ENCODE measurements at places on chromosomes 13 and 19. TPM values are rescaled to one million over a fixed set of nuclear protein-coding genes. Genes with fewer than 3 reads are reported as not detected.
A peak's percentile ranks its signal among the peaks of the same experiment; 100 is the strongest.

The ZNF583 gene
- polyA plus RNA-seq: 3.3 TPM

The CLPTM1 gene
- polyA plus RNA-seq: 74.6 TPM

The CCDC8 gene
- 5.2 TPM for polyA plus RNA-seq

The ZNF441 gene
- 3.1 TPM for polyA plus RNA-seq

The TIMM50 gene
- polyA plus RNA-seq: 71.6 TPM

The CGB8 gene
- not detected for polyA plus RNA-seq

The SHISA2 gene
- polyA plus RNA-seq: 0.18 TPM

The PLPPR3 gene
- 0.08 TPM for polyA plus RNA-seq

The KIR2DL4 gene
- polyA plus RNA-seq: not detected

The FBXL12 gene
- 18.2 TPM for polyA plus RNA-seq

- no peak for DNase-seq
Measured at GRCh38 chr19:17327654-17328516, 6.8 kb downstream of the ANO8 start.

- DNase-seq: no peak
Measured at GRCh38 chr13:77494226-77494625, 41.3 kb upstream of the SCEL start.

- no peak for DNase-seq
Measured at GRCh38 chr19:40081411-40081810, 9.3 kb downstream of the ZNF780A start.

DNA sequence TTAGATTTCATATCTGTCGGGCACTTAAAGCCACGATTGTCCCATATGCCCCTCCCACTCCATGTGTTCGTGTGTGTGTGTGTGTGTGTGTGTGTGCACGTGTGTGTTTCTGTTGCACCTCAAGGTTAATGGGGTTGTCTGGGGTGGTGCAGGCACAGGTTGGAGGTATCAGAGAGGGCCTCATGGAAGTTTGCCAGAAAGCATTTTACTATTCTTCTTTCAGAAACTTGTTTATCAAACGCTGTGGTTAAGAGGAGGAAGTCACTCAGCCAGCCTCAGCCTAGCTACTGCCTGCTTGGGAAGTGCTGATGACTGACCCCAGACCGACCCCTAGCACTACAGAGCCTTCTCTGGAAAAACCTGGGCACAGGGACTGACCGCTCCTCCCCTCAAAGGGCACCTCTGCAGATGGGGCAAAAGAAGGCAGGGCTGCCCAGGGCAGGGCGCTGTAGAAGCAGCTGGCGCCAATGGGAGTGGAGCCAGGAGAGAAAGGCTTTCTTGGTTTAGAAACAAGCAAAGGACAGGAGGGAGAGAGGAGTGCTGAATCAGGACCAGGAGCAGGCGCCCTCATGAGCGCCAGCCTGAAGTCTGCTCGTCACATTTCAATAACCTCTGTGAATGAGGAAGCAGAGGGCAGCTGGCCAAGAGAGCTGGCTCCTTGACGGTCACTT lies 3.9 kb downstream of the SIAH3 start:
- DNase-seq: no peak

GRCh38 chr19:38412961-38413360 lies 10.1 kb downstream of the FAM98C start:
- no peak for DNase-seq

GRCh38 chr19:42038666-42039065 lies 31.3 kb downstream of the GRIK5 start:
- DNase-seq: no peak

GRCh38 chr13:31322026-31322425 lies 122.3 kb downstream of the B3GLCT start:
- no peak for DNase-seq

GRCh38 chr19:52224211-52224610 lies 34.4 kb downstream of the PPP2R1A start:
- DNase-seq: no peak

- DNase-seq: peak; percentile 80
Measured at GRCh38 chr19:3520166-3521103, 14.3 kb downstream of the FZR1 start.

- DNase-seq: no peak
Measured at GRCh38 chr13:76764916-76765315, 121.3 kb downstream of the KCTD12 start.

DNA sequence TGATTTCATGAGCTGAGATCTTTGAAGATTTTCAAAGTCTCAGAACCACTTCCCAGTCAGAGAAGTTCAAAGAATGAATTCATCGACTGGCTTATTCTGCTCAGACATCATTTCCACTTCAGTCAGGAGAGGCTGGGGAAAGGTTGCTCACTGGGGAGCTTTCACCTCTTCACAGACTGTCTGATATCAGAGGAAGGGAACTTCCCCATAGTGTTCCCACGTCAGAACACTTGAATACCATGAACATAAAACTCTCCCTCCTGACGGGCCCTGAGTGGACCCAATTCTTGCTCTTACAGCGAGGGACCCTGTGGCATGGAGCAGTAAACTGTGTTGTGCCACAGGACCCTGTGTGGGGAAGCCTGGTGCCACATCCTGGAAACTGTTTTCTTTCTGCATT lies 492.6 kb downstream of the COG6 start:
- DNase-seq: no peak

- DNase-seq: no peak
Measured at GRCh38 chr13:29858231-29858630, 7.8 kb upstream of the UBL3 start.

- peak; percentile 73 for DNase-seq
Measured at GRCh38 chr13:25213715-25214114, 41.6 kb upstream of the AMER2 start.
